ENCODE measurements at places on chromosomes 1 and 21.

GRCh38 chr1:79629414-79629813, 622.9 kb upstream of the ADGRL4 start:
- DNase-seq, result no peak

DNA sequence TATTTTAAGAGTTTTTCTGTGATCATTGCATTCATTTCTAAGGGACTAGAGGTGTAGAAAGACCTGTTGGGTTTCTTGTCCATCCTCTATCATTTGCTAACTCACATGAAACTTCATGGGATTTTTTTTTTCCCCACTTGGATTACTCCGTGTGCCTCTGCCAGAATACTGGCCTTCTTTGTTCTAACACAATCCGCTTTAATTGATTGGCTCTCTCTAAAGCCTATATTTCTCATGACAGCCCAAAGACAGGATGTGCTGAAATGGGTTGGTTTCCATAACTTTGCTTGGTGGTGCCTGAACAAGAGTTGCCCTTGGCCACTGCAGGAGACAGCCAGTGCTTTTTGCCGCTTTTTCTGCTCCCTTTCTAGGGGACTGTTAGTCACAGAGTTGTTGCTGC, 12.2 kb downstream of the CACHD1 start:
- DNase-seq, result no peak

GRCh38 chr1:212281590-212281989, 3.6 kb upstream of the PPP2R5A start:
- no peak for DNase-seq

- no peak for DNase-seq
Measured at GRCh38 chr1:30087465-30087864, 635.9 kb downstream of the MATN1 start.

DNA sequence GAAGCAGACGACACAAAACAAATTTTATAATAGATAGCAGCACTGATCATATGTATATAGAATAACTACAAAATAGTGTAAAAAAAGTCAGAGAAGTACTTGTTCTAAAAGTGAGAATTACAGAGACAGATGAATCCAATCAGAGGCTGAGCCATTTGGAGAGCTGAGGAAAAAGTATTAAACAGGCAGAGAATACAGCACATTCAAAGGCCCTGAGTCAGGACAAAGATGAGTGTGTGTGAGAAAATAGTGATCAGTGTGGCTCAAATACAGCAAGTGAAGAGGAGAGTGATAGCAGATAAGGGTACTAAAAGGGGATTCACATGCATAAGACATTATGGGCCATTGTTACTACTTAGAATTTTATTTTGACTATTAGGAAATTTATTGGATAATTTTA, 430.6 kb upstream of the BRINP3 start:
- DNase-seq, result no peak

GRCh38 chr1:82932207-82932606, 1066.7 kb downstream of the TTLL7 start:
- DNase-seq, result no peak

DNA sequence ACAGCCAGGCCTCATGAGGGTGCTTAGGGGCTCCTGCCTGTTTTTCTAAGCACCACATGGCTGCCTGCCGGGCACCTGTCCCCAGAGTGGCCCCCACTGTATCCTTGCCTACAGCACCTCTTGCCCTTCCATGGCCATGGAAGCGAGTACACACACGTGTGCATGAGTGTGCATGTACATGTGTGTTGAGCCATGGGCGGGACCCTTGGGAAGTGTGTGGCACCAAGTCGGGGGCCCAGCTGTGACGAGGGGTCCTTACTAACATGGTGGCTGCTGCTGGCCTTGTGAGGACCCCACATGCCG, 25.8 kb downstream of the KRTAP10-1 start:
- DNase-seq, result no peak

GRCh38 chr21:37206496-37206895, 60.6 kb downstream of the VPS26C start:
- no peak for DNase-seq

DNA sequence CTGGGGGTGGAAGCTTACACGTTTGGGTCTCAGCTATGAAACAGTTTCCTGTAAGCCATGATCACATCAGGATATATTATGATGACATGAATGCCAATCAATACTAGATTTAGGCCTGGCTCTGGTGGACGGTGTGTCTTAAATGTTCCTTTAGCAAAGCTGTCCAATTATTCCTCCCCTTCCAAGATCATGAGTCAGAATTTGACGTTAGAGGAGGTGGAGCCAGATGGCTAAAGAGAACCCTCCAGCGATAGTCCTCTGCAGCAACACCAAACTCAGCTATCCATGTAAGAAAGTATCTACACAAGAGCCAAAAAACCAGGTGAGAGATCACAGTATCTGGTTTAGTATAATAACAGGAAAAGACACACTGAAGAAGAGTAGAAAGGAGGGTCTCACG, 47.8 kb downstream of the PACC1 start:
- DNase-seq, result no peak

DNA sequence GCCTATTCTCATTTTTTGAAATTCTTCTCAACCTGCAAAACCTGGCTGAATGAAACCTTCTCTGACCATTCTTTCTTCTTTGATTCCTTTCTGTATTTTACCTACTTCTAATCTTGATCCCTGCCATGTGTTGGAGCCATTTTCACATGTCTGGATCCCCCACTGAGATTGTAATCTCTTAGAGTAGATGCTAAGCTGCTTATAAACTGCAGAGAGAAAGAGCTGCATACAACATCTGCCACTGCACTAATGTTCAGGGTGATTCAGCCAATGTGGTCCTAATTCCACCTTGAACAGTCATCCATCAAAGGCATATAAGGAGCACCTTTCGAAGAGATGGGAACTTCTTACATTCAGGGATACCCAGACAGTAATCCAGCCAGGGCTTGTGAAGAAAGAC, 16.2 kb upstream of the DAB1 start:
- no peak for DNase-seq

DNA sequence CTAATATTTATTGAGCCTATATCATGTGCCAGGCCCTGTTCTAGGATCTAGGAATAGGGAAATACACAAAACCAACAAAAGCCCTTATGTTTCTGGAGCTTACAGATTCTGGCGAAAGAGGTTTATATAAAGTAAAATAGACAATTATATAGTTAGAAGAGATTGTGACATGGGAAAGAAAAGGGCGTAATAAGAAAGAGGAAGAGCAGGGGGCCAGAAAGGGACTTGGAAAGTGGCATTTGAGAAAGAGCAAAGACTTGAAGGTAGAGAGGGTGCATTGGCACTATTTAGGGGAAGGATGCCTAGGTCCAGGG, 322.5 kb upstream of the FAM78B start:
- no peak for DNase-seq

DNA sequence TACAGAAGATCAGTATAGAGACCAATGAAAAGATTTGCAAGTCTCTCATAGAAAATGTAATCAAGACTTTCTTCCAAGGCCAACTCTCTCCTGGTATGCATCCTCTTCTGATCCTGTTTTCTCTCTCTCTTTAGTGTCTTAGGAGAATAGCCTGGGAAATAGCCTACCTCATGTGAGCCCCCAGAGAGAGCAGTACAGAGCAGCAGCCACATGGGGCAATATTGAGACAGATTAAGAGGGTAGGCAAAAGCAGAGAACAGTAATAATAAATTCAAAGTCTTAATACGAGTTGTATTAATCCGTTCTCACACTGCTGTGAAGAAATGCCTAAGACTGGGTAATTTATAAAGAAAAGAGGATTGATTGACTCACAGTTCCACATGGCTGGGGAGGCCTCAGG, 61.4 kb downstream of the RNASEL start:
- DNase-seq, result no peak

DNA sequence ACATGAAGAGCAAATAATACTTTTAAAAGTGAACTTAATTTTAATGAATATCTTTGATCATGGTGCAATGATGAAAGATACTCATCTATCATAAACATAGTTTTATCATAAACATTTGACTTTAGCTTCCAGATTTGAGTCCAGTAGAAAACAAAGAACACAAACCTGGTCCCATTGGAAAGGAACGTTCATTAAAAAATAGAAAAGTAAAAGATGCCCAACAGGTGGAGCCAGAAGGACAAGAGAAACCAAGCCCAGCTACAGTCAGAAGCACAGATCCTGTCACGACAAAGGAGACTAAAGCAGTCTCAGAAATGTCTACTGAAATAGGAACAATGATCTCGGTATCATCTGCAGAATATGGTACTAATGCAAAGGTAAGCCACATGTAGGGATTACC, 55.6 kb upstream of the MYOCOS start:
- no peak for DNase-seq

Measured in stimulated activated CD8-positive, alpha-beta memory T cell treated with anti-CD3 and anti-CD28 coated beads, Interleukin-4, amount 100 ng/mL, for 1 hour (primary cell).